ENCODE measurements at places on chromosomes 1 and 21.
A peak's percentile ranks its signal among the peaks of the same experiment; 100 is the strongest.

DNA sequence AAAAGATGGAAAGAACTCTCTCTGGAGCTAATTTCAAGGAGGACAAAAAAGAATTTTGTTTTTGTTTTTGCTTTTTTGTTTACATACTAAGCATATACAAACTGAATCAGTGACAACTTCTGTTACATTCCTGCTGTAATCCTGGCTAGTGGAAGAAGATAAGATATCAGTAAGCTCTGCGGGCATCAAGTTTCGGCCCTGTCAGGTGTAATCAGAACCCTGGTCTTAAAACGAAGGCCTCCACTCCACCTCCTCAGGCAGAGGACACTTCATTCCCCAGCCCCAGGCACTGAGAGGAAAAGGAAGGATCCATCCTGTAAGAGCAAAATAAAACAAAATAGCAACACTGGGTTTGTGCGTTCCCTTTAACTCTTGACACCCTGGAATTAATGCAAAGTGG, 88.9 kb upstream of the ARHGAP29 start:
- no peak for DNase-seq

DNA sequence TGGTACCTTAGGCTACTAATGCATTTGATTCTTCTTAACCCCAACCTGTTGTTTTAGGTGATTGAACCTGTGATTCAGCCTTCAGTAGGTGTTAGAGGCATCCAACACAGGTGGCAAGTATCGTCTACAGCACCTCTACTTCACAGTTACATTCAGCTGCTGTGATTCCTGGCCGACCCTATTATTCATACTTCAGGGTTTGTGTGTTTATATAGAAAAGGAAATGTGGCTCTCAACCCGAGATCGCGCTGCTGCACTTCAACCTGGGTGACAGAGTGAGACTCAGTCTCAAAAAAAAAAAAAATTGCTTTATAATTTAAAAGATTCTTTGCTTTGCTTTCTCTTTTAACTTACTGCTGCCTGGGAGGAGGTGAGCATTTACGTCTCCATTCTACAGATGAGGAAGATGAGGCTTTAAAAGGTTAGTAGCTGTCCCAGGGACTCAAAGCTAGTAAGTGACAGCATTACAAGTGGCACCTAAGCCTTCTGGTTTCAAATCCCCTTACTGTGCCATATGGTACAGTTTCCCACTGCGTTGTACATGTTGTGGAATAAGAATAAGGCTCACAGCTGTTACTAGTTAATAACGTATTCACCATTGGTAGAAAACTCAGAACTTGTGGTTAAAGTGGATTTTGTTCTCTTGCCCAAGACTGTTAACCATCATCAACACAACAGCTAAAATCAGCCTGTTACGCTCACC, 9.9 kb upstream of the GPR25 start:
- DNase-seq: no peak

GRCh38 chr21:45208627-45208951, 79.1 kb downstream of the POFUT2 start:
- DNase-seq: no peak

GRCh38 chr1:117061986-117062415, 1.9 kb downstream of the TTF2 start:
- no peak for DNase-seq

- no peak for DNase-seq
These were observed 454 bp downstream of the CORT start for GRCh38 chr1:10450156-10450814.

- no peak for DNase-seq
These were observed 16.9 kb upstream of the EFNA1 start for GRCh38 chr1:155110826-155111225.

DNA sequence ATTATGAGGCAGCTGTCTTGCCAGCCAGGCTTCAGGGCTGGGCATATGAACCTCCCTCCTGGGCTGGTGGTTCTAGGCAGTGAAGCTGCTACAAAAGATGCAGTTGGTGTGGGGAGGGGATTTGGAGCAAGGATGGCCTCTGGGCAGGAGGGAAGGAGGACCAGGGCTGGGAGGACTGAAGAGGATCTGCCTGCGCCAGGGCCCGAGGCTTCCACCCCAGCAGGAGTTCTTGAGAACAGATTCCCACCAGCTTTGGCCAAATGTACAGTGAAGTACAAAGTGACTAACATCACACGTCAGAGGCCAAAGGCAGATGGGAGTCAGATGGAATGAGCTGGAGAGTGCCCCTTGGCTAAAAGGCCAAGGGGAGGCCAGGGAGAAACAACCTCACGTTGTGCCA, 62.4 kb downstream of the DDX20 start:
- DNase-seq: no peak

DNA sequence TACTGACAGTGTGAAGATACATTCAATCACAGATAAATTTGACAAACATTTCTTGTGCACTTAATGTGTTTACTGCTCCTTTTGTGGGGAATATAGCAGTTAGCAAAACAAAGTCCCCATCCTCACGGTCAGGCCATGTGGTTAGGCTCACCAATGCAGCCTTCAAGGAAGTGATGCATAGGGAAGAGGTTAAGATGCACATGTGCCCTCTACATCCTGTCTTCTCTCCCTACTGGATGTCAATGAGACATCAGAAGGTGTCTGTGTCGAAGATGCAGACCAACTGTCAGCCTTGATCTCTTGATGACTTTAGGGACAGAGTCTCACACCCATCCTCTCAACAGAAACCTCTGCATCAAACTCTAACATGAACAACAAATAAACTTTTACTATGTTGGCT, 78.7 kb downstream of the FH start:
- DNase-seq: no peak

GRCh38 chr1:182446033-182446669, 3.8 kb upstream of the RGSL1 start:
- DNase-seq: no peak

DNA sequence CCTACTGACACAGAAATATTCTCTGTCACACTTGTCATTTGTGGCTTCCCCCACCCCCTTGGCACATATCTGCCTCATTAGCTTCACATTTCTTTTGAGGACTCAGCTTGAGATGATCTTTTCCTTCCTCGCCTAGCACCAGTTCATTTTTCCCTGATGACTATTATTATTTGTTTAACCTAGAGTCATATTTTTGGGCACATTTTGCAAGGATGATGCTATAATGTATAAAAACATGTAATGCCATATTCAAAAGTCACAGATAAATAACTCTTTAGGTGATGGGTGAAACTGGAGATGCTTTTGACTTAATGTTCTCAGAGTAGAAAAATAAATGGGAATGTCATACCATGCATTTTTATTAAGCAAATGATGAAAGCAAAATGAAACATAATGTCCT, 202.7 kb downstream of the BACH1 start:
- no peak for DNase-seq

GRCh38 chr21:45339421-45340402, 52.0 kb upstream of the POFUT2 start:
- DNase-seq: no peak

GRCh38 chr1:9455487-9456234, 83.6 kb upstream of the SLC25A33 start:
- peak; percentile 73 for DNase-seq

DNA sequence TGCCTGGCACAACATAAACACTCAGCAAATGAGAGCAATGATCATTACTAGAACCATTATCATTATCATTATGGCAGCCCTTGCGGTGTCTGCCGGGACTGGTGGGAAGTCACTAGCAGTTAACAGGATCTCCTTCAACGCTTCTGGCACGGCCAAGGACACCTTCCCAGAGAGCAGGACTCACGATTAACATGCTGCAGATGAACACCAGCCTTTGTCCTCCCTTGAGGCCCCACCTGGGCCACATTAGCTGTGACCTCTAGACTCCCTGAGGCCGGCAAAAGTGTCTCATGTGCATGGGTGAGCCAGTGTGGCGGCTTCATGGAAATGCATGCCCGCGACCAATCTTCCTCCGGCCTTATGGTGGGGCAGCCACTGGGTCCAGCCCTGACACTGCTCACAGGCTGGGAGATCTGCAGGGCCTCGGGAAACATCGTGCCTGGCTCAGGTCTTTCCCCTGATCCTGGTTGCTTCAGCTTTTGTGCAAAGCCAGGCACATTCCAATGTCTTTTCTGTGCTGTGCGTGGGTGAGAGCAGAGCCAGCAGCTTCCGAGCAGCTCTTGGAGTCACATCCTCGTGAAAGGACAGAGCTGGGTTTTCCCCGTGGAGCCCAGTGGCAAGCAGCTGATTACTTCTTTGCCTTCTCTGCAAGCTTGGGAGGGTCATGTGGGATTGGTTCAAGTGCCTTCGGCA, 107.3 kb downstream of the HMGB4 start:
- DNase-seq: no peak

GRCh38 chr1:47584249-47584648, 146.4 kb downstream of the FOXD2 start:
- no peak for DNase-seq

DNA sequence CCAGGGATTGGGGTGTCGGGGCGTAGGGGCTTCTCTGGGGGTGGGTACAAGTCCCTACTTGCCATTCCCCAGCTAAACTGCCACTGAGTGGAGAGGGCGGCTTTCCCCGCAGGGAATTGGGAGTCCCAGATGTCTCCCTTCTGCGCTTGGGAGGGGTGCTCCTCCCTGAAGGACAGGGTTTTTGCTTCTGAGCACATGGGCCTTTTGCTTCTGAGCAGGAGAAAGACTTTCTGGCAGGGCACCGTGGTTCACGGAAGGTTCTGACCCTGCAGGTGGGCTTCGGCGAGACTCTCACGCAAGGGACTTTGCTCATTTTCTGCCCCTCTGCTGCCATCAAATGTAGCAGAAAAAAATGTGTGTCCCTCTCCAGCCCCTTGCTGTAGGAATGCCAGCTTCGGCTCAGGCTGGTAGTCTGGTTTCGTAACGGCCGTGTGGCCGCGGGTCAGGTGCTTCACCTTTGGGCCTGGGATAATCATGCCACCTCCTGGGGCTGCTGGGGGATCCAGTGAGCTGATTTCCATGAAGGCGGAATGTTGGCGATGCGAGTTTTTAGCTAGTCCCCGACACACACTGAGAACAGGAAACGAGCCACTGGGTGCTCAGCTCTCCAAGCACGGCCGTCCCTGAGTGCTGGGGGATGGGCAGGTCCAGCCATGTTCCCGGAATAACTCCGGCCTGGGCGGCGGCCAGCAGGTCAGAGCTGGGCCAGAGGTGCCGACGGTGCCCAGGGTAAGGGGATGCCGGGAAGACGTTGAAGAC, 364.0 kb downstream of the CAMTA1 start:
- DNase-seq: no peak

- DNase-seq: no peak
These were observed 448 bp downstream of the G0S2 start for GRCh38 chr1:209675565-209676154.

GRCh38 chr1:26862781-26863684, at the start of gene SFN:
Gene SFN (plus strand): TSS chr1:26863149. CDS start chr1:26863213, 64 bp downstream.
- peak; percentile 65 for DNase-seq

GRCh38 chr1:17084787-17085186, 31.0 kb upstream of the SDHB start:
- DNase-seq: no peak

GRCh38 chr1:243433737-243434370, 178.0 kb downstream of the SDCCAG8 start:
- DNase-seq: no peak
